Stimulated activated CD4-positive, alpha-beta T cell treated with anti-CD3 and anti-CD28 coated beads, Interleukin-4, amount 100 ng/mL, for 4 hours (primary cell): ENCODE measurements at places on chromosomes 5 and 9.

DNA sequence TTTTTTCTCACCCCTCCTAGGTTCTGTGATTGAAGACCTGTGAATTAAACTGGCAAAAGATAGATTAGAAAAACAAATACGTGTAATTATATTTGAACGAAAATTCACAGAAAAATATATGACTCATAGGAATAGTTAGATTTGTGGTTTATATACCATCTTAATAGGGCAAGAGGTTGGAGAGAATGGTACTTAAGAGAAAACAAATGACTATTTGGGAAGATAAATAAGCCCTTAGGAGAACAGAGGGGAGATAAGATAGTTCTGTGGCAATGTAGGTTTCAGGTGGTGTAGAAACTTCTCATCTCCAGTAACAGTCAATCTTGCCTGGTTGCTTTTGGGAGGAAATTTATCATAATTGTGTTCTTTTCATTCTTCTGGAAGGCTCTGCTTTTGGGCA lies 122.0 kb downstream of the PRDM9 start:
- no peak for DNase-seq

GRCh38 chr9:20016611-20017010 lies 227.8 kb upstream of the SLC24A2 start:
- DNase-seq = no peak

GRCh38 chr5:124519396-124519795 lies 227.0 kb downstream of the ZNF608 start:
- no peak for DNase-seq

GRCh38 chr5:6781716-6782115 lies 68.5 kb downstream of the TENT4A start:
- DNase-seq = no peak

GRCh38 chr5:109779036-109779735 lies 89.5 kb downstream of the MAN2A1 start:
- no peak for DNase-seq

DNA sequence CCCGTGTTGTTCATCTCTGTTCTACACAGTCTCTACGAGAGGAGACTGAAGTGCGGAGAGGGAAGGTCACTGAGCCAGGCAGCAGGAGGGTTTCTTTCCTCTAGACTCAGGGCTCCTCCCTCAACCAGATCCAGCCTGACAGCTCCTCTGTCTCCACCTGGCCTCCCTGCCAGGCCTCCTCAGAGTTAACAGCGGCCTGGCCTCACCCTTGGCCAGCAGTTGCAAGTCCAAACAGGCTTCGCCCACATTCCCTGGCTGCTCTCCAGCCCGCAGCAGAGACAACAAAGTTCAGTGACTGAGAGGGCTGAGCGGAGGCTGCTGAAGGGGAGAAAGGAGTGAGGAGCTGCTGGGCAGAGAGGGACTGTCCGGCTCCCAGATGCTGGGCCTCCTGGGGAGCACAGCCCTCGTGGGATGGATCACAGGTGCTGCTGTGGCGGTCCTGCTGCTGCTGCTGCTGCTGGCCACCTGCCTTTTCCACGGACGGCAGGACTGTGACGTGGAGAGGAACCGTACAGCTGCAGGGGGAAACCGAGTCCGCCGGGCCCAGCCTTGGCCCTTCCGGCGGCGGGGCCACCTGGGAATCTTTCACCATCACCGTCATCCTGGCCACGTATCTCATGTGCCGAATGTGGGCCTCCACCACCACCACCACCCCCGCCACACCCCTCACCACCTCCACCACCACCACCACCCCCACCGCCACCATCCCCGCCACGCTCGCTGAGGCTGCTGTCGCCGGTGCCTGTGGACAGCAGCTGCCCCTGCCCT lies at the start of gene HRCT1:
TSS of gene HRCT1 (plus strand) at position 291 of the 768 bp plus-strand sequence. CDS start at position 377, 86 bp downstream.
- DNase-seq = no peak
